ENCODE measurements at places on chromosomes 1 and 21.

DNA sequence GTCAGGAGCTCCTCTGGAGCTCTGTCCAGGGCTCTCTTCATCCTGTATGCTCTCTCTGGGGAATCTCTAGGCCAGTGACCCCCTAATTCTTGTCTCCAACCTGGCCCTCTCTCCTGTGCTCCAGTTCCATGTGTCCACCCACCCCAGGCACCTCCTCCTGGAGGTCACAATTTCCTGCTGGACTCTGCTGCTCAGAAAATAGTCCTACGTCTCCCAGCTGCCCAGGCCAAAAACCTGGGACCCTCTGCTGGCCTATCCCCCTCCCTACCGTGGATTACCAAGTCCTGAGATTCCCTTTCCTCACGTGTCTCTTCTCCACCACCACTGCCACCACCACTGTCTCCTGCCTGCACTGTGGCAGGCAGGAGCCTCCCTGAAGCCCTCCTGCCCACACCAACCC, 11.7 kb downstream of the NES start:
- DNase-seq: no peak

DNA sequence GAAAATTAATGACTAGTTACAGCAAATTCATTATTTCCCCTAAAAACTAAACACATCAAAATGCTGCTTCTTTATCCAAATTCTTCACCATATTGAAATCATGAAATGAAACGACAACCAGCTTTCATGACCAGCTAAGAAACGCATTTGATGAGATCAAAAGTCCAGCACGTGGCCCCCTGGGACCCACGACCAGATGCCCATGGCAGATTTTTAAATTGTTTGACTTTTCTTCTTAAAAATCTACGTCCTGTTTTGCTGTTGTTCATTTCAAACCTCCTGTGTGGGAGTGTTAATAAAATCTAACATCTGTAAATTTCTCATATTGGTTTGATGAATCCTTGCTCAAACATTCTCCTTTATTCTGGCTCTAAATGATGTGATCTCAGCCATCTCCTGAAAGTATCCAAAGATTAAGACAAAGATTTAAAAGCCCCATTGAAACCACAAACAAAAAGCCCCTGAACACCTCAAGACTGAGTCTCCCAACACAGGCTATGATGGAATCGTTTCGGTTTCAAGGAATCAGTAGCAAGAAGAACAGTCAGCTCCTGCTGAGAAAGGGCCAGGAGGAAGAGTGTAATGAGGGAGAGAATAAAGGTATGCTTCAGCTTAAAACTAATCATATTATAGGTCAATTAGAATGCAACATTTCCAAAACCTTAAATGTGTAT, 523.6 kb downstream of the SMYD3 start:
- no peak for DNase-seq

DNA sequence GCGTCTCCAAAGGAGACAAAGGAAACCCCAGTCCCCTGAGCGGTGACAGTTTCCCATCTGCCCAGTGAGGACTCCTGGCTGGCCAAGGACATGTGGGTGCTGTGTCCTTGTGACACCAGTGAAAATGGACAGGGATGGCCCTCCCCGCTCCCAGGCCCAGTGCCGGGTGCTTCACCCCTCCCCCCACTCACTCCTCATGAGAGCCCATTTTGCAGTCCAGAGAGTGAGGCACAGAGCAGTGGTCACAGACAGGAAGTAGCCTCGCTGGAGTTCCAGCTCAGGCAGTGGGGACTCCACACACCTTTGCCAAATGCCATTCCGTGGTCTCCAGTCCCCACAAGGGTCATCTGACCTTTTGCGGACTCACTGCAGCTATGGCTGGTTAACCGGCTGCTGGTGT, 642.9 kb downstream of the PTPRU start:
- no peak for DNase-seq

- DNase-seq: no peak
These were observed 554.8 kb downstream of the NUF2 start for GRCh38 chr1:163876546-163876945.

- no peak for DNase-seq
These were observed 32.6 kb upstream of the LEPR start for GRCh38 chr1:65387821-65388220.

GRCh38 chr1:31627301-31627929, 9.9 kb downstream of the HCRTR1 start:
- no peak for DNase-seq

GRCh38 chr1:204108312-204109141, 35.6 kb downstream of the SOX13 start:
- no peak for DNase-seq

- DNase-seq: no peak
These were observed 43.1 kb downstream of the IL12RB2 start for GRCh38 chr1:67350783-67351182.

GRCh38 chr1:107252271-107252670, 111.4 kb downstream of the NTNG1 start:
- no peak for DNase-seq

DNA sequence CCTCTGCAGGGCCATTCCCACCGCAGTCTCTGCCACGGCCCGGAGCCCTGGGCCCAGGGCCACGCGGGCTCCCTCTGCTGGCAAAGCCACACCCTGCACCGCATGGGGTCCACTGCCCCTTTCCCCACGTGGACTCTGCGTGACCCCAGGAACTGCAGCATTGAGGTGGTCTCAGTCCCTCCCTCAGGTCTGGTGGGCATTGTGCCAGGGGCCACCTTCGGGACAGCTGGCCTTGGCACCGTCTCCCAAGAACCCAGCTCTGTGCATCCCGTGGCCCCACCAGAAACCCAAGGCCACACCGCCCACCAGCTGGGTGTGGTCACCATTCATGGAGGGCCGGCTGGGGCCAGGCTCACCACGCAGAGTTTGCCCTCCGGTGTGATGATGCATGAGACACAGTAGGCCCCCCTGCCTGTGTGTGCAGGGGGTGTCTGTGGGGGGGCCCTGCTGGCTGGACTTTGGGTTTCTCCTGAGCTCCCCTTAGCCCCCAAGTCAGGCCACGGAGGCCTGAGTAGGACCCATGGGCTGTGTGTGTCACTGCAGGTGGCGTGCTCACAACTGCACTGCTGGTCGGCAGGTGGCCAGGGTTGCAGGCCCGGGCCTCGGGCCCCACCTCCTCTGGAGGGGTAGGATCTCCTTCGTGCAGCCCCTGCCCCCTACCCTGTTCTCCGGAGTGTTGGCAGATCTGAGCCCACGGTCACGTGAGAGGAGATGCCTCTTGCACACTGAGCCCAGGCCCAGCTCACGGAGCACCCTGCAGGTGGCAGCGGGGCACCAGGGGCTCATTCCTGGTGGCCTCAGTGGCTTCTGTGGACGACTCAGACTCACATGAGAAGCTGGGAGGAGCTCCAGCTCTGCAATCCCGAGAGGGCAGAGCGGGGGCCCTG, 5.8 kb downstream of the VWA1 start:
- DNase-seq: peak; percentile 67

- no peak for DNase-seq
These were observed 5.0 kb upstream of the MATN1 start for GRCh38 chr1:30728340-30728739.

GRCh38 chr1:20538760-20539551, 13.4 kb upstream of the FAM43B start:
- no peak for DNase-seq

GRCh38 chr1:66426239-66426853, 107.6 kb upstream of the SGIP1 start:
- DNase-seq: no peak

DNA sequence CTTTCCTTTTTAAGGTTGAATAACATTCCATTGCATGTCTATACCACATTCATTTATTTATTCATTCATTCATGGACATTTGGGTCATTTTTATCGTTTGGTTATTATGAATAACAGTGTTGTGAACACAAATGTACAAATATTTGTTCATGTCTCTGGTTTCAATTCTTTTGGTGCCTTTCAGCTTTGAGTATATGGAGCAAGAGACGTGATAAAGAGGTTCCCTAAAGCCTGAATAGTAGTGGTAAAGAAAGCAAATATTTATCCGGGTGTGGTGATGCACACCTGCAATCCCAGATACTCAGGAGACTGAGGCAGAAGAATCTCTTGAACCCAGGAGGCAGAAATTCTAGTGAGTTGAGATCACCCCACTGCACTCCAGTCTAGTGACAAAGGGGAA, 5.3 kb upstream of the RLF start:
- DNase-seq: no peak

DNA sequence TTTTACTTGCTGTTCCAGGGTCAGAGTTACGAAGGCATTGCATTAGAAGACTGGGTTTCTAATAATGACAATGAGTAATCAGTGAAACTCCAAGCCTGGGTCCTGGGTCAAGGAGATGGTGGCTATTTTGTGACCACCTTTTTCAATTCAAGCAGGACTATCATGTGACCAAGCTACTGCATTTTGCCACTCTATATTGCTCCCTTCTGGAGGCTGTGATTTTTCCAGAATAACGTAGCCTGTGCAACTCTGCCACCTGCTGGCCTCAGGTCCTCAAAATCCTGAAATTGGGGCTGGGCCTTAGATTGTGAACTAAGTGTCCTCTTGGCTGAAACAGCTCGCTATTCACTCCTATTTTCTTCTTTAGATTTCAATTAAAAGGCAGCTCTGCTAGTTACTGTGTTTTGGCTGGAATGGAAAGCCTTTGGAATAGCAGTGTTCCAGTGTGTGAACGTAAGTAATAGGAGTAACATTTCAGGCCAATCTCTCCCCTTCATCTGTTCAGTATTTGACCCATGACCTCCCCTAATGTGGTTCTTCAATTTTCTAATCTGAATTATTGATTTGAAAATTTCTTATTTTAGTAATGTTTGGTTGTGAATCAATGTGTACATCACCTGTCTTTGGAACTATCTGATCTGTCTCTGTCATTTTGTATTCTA, 52.9 kb upstream of the CD46 start:
- peak; percentile 37 for DNase-seq

DNA sequence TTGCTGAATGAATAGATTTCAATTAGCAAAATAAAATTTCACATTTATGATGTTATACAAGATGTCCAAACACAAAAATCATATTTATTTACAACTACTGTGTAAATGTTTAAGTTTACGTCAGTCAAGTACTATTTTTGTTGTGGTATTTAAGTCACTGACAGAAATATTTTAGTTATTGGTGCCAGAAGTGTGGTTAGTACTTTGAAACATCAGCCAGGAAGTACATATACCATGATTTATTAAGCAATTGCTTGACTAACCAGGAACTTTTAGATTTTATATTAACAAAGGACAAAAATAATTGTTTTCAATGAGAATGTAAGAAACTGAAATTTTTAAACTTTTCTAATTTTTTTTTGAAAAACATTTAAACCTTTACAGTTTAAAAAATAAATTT, 2.4 kb upstream of the FCRL4 start:
- DNase-seq: no peak

- DNase-seq: peak; percentile 15
These were observed 1.3 kb downstream of the CERS2 start for GRCh38 chr1:150973258-150973835.

DNA sequence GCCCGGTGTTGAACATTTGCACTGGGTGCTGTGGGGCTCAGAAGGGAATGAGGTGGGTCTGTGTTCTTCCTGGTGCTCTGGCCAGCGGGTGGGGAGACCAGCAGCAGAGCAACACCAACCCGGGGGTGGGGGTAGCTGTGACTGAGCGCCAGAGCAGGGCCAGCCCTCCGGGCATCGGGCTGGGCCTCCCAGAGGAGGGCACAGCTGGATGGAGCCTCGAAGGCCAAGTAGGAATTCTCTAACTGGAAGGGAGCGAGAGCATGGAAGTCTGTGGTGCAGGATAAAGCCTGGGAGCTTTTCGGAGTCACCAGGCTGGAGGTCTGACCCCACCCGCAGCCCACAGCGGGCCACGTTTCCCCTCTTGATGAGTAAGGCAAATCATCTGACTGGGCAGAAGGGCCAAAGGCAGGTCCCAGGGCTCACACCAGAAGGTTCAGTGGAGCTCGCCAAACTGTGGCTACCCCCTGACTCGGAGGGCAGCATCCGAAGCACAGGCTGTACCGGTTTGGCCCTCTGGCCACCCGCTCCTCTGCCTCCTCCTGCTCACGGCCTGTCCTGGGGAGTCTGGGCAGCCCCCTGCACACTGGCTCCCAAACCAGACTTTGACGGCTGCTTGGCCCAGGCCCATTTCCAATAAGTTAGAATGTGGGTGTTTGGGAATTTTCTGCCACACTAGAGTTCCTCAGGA, 18.8 kb downstream of the SLC1A7 start:
- no peak for DNase-seq

DNA sequence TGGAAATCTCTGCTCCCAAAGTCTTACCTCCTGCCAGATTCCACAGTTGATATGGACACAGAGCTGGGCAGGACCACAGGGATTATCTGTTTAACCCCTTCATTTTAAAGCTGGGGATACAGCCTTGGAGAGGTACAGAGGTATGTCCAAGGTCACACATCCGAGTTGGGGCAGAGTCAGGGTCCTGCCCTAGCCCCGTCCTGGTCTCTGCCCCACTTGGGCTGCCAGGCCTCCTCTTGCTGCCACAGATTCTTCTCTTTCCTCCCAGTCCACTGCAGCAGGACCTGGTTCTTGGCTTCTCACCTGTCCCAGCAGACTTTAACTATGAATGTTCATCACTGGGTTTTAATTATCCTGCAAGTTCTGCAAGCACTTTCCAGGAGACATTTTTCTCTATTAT, 258.3 kb downstream of the MATN1 start:
- no peak for DNase-seq

GRCh38 chr1:242452573-242452972, 71.9 kb downstream of the PLD5 start:
- DNase-seq: no peak

- no peak for DNase-seq
These were observed 67.6 kb downstream of the TPR start for GRCh38 chr1:186307445-186307844.

DNA sequence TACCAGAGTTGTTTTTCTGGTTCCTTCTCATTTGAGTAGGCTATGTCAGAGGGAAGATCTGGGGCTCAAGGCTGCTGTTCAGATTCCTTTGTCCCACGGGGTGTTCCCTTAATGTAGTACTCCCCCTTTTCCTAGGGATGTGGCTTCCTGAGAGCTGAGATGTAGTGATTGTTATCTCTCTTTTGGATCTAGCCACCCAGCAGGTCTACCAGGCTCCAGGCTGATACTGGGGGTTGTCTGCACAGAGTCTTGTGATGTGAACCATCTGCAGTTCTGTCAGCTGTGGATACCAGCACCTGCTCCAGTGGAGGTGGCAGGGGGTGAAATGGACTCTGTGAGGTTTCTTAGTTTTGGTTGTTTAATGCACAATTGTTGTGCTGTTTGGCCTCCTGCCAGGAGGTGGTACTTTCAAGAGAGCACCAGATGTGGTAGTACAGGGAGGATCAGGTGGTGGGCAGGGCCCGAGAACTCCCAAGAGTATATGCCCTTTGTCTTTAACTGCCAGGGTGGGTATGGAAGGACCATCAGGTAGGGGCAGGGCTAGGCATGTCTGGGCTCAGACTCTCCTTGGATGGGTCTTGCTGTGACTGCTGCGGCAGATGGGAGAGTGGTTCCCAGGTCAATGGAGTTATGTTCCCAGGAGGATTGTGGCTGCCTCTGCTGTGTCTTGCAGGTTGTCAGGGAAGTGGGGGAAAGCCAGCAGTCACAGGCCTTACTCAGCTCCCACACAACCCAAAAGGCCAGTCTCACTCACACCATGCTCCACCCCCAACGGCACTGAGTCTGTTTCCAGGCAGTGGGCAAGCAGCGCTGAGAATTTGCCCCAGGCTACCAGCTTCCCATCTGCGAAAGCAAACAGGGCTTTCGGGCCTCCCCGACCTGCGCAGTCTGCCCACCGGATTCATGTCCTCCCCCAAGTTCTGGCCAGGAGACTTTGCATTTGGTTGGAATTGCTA, 64.2 kb downstream of the SERINC2 start:
- DNase-seq: no peak

All from stimulated activated CD4-positive, alpha-beta T cell treated with anti-CD3 and anti-CD28 coated beads, Interleukin-4, amount 100 ng/mL, for 1 hour (primary cell).